Motor neuron (in vitro differentiated cells): ENCODE measurements at places on chromosomes 5 and 9. TPM values are rescaled to one million over a fixed set of nuclear protein-coding genes. Genes with fewer than 3 reads are reported as not detected.

GRCh38 chr9:94498801-94499453 lies 56.0 kb upstream of the PCAT7 start:
- ATAC-seq: no peak

GRCh38 chr9:81686614-81687520 lies 2.5 kb downstream of the TLE1 start:
- peak; percentile 3 for ATAC-seq

GRCh38 chr5:106269252-106269843 lies 1401.4 kb downstream of the EFNA5 start:
- peak; percentile 65 for ATAC-seq

GRCh38 chr5:65530904-65531303 lies 32.1 kb downstream of the CENPK start:
- ATAC-seq: no peak

- ATAC-seq: no peak
Observed at GRCh38 chr5:54081415-54081814, 229.0 kb downstream of the ARL15 start.

DNA sequence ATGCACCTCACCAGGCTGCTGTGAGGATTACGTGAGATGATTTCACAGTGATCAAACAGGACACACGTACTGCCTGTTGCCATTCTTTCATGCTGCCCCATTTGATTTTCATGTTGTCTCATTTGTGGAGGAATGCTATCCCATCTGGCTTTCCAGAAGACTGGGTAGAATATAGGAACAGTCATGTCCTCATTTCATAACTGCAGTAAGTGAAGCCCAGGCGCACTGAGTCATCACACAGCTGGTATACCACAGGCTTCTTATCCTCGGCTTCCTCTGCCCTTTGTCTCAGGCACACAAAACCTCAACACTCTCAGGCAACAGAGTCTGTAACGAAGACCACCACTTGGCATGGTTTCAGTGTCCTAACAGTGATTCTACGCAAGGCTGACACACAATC lies 62.3 kb downstream of the LHFPL2 start:
- peak; percentile 96 for ATAC-seq

- no peak for ATAC-seq
Observed at GRCh38 chr5:55509796-55510522, 24.8 kb downstream of the PLPP1 start.

The MARCOL gene
- total RNA-seq: 0.27 and 0.31 TPM in 2 replicates
